RPMI7951 (cell line): ENCODE measurements at places on chromosomes 16 and 17.
A peak's percentile ranks its signal among the peaks of the same experiment; 100 is the strongest.

DNA sequence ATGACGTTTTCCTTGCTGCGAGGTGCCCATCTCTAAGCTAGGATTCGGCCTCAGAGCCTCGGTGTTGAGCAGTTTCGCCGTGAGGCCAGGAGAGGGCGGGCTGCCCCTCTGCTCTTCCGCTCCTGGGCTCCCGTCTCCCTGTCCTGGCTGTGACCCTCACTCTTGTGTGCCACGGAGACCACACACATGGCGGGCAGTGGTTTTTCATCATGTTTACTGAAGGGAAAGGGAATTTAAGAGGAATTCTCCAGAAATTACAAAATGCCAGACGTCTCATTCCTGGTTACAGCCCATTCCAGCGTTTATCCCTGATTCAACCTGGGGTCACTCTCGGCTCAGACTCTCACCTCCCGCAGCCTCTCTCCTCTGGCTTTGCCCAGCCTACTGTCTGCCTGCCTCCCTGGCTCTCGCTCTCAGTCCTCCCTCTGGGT, 96.8 kb upstream of the ELAC2 start:
- DNase-seq: peak; percentile 36

DNA sequence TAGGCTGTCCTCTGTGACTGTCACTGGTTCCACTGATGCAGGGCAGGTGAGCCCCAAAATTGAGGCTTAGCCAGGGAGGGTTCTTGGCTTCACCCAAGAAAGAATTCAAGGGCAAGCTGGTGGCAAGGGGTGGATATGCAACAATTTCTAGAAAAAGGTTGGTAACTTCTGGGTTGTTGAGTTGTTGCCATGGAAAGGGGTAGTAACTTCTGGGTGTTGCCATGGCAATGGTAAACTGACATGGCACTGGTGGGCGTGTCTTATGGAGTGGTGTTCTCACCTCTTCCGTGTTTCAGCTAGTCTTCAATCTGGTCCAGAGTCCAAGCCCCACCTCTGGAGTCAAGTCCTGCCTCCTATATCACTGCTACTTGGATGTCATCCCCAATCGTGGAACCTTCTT, 9.5 kb upstream of the GUCY2D start:
- no peak for DNase-seq

DNA sequence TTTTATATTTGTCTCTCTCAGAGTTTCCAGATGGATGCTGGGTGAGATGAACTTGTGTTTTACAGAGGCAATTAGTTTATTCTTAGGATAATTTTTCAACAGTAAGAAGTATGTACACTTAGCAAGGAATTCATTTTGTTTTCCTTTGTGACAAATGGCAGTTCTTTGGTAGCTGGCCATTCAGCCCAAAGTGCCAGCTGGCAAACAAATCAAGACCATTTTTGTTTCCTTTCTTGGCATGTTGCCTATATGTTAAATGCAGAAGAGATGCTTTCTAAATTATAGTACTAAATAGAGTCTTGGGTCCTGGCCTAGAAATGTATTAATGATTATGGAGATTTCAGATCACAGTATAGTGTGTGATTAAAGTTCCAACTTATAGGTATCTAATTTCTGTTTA, 337.1 kb downstream of the CNTNAP4 start:
- DNase-seq: no peak

DNA sequence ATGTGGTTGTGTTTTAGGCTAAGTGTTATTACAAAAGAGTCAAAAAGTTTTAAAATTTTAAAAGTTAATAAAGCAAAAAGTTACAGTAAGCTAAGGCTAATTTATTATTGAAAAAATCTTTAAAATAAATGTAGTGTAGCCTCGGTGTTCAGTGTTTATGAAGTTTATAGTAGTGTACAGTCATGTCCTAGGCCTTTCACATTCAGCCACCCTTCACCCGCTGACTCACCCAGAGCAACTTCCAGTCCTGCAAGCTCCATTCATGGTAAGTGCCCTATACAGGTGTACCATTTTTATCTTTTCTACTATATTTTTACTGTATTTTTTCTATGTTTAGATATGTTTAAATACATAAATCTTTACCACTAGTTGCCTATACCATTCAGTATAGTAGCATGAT, 98.5 kb upstream of the RPRML start:
- DNase-seq: no peak

GRCh38 chr16:6642271-6642670, 690.4 kb upstream of the RBFOX1 start:
- no peak for DNase-seq

DNA sequence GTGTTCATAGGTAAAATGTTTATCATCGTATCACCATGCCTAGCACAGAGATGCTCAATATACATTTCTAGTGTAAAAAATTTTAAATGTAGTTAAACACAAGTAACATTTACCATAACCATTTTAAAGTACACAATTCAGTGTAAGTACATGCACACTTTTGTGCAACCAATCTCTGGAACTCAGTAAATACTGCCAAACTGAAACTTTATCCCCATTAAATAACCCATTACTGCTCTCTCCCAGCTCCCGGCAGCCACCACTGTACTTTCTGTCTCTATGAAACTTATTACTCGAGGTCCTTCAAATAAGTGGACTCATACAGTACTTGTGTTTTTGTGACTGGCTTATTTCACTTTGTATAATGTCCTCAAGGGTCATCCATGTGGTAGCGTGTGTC, 29.0 kb downstream of the RMI2 start:
- DNase-seq: no peak

DNA sequence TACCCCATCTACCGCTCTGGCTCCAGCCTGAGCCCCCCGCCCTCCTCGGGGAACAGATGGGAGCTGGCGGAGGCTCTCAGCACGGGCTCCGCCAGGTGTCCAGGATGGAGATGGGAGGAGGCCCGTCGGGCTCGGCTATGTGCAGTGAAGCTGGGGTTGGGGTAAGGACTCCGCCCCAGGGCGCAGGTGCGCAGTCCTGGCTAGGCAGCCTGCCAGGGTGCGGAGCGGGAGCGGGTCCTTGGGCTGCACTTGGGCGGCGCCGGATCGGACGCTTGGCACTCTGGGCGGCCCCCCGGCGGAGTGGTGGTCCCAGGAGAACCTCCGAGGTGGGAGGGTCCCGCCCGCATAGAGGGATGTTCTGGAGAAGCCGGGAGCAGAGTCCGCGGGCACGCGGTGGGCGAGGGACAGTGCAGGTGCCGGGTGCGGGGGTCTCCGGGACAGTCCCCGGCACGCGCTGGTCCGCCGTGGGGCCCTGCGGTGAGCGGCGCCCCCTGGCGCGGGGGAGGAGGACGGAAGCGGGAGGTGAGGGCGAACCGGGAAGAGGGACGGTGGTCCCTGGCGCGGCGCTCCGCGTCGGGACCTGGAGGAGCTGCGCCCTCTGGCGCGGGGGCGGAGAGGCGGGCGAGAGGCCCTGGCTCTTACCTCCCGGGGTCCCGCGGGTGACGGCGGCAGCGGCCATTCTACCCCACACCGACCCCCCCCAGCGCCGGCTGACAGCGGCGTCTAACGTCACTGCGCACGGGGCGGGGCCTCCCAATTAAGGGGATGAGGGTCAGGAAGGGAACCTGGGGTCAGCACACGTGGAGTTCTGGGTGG, at the start of gene CAMTA2:
Gene CAMTA2, minus strand, starts transcription at position 725 of the 816 bp plus-strand sequence. CDS start 1,453 bp downstream, outside the sequence.
- peak; percentile 68 for DNase-seq

DNA sequence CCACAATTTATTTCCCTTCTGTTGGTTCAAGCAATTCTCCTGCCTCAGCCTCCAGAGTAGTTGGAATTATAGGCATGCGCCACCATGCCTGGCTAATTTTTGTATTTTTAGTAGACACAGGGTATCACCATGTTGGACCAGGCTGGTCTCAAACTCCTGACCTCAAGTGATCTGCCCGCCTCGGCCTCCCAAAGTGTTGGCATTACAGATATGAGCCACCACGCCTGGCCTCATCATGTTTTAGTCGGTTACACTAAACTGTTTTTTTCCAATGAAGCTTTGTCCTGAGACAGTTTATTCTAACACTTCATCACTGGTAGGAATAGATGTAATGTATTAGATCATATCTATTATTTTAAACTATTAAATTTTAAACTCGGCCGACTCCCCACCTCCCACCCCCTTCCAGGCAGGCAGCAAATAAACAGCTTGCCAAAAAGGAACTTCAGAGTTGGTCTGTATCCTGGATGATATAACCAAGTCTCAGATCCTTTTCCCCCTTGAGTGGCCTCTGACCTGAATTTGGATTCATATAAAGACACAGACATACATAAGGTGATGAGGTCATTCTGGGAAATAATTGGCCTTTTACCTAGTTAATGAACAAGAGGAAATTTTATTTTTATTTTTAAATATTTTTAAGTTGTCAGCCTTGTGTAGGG, 18.4 kb upstream of the CORO6 start:
- DNase-seq: no peak

DNA sequence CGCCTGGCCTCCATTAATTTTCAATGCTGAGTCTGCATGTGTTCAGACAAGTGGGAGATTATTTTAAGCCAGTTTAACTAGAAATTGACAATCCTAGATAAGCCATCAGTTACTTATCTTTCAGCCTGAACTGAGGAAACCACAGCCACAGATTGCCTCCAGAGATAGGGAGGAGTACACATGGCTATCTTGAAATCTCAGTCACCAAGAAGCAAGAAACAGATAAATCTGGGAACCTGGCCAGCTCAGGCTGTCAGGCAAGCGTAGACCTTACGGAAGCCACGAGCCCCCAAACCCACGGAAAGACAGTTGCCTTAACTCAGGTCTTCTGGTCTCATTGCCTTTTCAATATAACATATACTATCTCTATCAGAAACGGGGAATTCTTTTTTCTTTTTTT, 2.0 kb upstream of the GLG1 start:
- DNase-seq: peak; percentile 76

- DNase-seq: no peak
Measured at GRCh38 chr17:30790279-30790678, 34.2 kb downstream of the CRLF3 start.

DNA sequence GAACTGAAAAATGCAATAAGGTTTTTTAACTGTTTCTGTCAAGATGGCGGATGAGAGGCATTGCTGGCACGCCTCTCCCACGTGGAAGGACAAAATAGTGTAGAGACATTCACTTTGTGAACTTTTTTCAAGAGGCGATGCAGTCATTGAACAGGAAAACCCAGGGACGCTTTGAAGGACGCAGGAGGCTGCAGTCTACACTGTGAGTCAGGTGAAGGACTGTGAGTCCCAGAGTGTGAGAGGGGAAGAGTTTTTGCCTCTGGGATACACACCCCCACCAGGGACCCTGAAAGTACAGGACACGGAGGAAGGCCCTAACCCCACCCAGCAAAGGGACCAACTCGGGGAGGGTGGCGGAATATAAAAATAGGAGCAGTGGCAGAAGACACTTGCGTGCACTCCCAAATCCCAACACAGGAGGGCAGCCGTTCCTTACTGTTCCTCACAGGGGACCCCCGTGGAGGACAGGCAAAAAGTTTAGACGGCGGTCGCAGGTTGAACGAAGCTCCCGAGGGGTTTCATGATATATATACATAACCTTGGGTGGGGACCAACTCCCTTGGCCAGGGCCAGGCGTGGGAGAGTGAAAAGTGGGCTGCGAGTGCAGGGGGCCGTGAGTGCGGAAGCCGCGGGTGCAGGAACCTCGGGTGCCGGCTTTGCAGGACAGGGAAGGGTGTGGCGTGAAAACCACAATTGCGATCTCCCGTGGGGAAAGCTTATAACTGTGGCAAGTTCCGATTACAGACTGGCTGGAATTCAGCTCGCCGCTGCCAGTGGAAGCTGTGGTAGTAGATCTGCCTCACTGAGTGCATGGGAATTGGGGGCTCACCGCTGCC, 82.0 kb upstream of the ALOX12 start:
- DNase-seq: peak; percentile 60

- no peak for DNase-seq
Measured at GRCh38 chr17:39626171-39627046, at the start of gene PPP1R1B. TSS of gene PPP1R1B (plus strand) at chr17:39626952. CDS start at chr17:39627393, 441 bp downstream.

DNA sequence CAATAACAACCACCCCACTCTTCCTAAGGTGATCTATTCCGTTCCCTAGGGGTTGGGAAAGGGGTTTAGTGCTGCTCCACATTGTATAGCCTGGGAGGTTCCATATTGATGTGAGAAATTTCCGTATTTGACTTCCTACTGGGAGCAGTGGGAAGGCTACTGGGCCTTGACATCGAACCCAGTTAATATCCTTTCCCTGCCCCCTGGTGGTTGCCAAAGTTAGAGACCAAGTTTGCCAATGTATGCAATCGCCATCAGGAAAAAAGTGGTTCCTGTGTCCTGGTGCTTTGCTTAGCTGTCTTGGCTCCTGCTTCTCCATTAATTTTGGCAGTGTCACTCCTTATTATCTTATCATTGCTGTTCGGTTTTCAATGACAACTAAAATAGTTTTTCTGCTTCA, 914.9 kb downstream of the KCNJ2 start:
- DNase-seq: peak; percentile 73
